GM12892 (cell line): ENCODE measurements at places on chromosomes 4 and X.

- DNase-seq = no peak
Observed at GRCh38 chr4:93182722-93183121, 645.8 kb upstream of the ATOH1 start.

GRCh38 chr4:81881855-81882621 is 410.3 kb upstream of the RASGEF1B start:
- no peak for DNase-seq

DNA sequence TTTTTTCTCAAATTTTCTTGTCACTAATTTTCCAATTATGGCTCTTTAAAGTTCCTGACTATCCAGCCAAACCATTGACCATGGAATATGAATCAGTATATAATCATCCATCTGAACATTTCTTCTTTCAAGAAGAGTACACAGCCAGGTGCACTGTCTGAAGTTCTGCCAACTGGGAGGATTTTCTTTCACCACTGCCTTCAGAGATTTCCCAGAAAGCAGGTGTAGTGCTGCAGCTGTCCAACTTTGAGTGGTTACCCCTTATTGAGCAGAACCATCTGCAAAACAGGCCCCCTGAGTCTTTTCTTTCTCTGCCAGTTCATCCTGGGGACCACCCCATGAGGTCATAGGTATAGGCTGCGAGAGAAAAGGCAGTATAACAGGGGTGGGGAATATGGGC is 1213.2 kb downstream of the RAPGEF2 start:
- DNase-seq = no peak

DNA sequence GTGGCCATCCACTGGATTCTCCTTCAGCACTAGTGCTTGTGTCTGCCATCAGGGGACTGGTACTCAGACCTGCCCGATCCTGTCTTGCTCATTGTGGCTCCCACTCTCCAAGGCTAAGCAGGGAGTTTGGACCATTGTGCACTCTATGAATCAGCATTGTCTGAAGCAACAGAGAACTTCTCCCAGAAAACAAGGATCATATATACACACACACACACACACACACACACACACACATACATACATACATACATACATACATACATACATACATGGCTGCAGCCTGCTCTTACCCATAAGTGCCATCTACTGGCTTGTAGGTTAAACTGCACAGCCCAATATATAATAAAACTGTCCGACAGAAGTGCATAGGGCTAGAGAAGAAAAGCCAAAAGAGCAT is 345.3 kb upstream of the LCORL start:
- DNase-seq = no peak

DNA sequence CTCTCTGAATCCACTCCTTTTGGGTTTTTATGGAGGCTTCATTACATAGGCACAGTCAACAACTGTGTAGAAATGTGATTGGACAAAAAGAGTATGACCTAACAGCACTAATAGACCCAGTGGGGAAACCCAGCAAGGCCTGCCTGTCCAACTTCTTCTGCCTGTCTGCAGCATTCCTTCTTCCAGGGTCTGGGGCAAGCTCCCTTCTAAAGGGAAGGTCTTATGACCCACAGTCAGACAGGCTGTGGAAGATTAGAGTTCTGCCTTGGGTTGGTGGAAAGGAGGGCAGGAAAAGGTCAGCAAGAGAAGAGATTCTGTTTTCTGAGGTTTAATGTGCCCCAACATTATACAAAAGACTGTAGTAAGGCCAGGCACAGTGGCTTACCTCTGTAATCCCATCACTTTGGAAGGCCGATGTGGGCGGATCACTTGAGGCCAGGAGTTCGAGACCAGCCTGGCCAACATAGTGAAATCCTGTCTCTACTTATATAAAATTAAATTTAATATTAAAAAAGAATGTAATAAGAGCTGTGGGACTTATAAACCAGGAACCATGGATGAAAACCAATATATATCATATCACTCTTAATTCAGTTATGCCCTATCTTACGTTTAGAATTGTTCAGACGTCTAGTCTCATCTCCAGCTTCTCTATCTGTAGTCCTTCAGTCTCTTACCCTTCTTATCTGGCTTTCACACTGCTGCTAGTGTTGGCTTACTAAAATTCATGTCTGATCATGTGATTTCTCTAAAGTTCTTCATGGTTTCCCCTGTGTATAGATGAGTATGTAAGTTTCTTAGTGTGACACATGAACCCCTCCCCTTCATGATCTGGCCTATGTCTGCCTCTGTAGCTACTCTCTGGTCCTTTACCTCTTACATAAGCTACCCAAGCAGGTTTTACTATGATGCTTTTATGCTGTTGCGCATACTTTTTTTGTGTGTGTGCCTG is 6.2 kb downstream of the CLCN3 start:
- DNase-seq = no peak

DNA sequence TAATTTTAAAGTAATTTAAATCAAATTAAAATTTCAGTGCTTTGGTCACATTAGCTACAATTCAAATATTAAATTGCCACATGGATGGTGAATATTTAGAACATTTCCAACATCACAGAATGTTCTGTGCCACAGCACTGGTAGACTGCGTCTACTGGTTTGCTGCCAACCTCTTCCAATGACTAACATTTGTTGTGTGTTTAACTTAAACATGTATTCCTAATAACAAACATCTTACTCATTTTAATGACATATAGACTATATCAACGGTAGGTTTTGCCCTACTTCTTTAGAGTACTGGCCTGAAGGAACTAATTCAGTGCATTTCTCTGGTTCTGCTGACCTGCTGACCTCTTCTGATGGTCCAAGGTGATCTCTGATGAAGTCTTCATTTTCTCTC is 157.6 kb downstream of the DCK start:
- no peak for DNase-seq

DNA sequence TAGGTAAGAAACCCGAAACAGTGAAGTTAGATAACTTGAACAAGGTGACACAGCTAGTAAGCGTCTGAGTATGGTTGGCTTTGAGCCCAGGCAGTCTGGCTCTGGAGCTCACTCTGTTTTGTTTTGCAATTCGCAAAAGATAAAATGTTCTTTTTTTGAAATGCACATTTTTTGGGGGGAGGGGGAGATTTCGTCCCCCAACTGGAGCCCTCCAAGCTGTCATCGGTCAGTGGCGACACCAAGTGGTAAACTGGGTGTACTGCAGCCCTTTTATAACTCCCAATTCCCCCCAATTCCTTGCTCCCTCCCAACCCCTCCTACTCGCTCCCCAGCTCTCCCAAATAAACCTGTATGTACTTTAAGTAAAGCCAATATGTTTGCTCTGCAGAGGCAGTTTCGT is 2.8 kb upstream of the CLCN5 start:
- DNase-seq = no peak

- DNase-seq = no peak
Observed at GRCh38 chr4:178309890-178310289, 867.7 kb upstream of the AGA start.

DNA sequence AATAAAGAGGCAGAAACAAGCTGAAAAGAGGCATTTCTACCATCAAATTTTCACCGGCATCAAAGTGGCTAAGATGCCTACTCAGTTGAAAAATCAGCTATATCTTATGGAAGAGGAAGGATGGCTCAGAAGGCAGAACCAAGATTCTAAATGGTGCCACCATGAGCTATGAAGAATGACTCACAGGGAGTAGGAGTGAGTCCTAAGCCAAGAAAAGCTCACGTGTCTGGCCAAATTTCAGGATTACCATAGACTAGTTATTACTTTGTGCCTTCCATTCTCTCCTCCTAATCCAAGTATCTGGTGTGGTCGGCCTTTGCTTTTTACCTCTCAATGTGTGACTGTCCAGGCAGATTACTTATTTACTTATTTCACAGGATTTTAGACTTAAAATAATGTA is 54.8 kb downstream of the BMP3 start:
- no peak for DNase-seq

DNA sequence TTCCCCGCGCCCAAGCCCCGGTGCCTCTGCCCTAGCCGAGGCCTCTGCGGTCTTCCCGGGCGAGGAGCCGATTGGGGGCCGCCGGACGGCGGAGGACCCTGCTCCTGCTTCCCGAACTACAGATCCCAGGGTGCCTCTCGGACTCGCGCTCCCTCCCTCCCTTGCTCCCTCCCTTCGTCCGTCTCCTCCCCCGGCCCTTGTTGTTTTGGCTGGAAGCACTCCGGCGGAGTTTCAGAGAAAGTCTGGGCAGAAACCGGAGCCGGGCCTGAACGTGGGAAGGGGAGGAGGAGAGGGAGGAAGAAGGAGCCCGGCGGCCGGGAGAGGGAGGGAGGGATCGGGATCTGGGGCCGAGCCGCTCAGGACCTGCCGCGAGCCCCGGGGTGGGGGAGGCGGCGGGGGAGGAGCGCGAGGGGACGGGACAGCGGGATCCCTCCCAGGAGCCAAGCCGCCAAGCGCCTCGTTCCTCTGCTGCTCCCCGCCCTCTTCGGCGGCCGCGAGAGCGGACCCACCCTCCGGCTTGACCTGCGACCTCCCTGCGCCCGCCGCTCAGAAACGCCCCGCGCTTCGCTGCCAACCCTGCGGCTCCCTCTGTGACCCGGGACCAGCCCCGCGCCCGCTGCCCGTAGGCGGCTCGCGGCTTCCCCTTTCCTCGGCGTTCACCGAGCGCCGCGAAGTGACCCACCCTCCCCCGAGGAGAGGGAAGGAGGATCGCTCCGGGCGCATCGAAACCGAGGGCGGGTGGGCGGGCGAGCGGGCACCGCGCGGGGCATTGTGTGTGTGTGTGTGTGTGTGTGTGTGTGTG is 496 bp upstream of the GAB1 start:
- DNase-seq = peak; percentile 35

- DNase-seq = no peak
Observed at GRCh38 chr4:156101571-156101970, 147.9 kb upstream of the CTSO start.

DNA sequence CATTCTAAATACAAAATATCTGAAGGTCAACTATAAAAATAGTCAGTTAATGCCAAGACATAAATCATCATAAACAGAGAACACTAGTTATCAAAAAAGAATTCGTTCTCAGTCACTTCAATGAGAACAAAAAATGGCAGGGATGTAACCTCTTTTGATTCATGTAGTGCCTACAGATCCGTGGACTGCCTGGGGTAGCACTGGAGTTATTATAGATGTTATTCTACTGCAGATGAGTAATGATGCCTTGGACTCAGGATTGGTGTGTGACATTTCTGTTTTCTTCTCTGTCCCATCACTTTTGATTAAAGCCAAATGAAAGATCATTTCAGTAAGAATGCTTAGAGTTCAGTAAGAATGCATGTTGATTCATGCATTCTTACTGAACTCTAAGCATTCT is 440.4 kb downstream of the FAM133A start:
- DNase-seq = no peak

- DNase-seq = no peak
Observed at GRCh38 chr4:89299153-89299791, 8.3 kb downstream of the GPRIN3 start.

GRCh38 chr4:118265312-118266144 is 87.3 kb downstream of the PRSS12 start:
- DNase-seq = no peak

DNA sequence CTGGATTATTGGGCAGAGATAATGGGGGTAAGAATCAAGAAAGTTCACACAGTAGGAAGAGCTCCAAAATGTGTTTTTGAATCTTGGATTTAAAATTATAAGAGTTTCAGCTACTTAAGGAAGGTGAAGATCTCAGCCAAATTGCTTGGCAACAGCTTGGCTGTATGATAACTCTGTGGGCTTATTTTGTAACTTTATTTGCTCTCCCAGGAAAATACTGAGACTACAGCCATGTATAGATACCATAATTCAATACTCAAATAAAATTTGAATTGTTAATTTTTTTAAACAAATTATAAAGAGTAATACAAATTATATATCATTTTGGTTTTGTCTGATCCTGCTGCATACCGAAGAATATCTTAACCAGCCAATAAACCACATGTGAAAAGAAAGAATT is 129.5 kb upstream of the INPP4B start:
- no peak for DNase-seq

- DNase-seq = no peak
Observed at GRCh38 chr4:155094201-155094820, 114.1 kb upstream of the NPY2R start.

GRCh38 chr4:7876201-7876875 is 63.3 kb downstream of the AFAP1 start:
- no peak for DNase-seq

DNA sequence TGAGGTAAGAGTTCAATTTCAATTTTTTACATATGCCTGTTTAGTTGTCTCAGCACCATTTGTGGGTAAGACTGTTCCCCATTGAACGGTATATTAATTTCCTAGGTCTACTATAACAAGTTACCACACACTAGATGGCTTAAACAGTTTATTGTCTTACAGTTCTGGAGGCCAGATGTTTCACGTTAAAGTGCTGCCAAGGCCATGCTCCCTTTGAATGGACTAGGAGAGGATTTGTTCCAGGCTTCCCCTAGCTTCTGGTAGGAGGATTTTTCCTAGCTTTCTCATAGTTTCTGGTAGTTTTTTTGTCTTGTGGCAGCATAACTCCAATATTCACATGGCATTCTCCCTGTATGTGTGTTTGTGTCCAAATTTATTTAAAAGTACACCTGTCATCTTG is 149.3 kb upstream of the CYSLTR1 start:
- DNase-seq = no peak

DNA sequence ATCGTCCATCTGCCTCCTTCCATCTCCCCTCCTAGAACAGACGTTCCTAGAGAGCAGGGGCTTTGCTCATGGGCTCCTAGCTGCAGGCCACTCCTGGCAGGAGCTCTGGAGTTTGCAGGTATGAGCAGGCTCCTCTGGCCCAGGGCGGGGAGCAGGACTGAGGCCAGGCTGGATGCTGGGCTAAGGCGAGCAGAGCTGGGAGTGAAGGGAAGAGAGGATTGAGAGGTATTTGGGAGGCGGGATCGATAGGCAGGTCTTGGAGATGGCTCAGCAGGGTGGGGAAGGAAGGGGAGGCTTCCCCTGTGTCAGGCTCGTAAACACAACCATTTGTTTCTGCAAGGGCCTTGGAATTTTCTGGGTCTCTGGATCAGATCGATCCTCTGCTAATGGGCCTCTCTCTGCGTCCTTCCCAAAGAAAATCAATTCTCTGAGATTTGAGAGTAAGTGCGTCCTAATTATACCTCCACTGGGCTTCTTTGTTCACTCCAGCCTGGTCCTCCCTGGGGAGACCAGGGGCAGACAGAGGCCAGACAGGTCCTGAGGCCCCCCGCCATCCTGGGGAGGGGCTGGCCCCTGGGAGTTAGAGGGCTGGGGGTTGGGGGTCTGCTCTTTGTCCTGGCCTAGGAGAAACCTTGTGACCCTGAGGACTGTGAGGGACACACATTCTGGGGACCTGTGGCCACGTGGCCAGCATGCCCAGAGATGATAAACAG is 94.8 kb upstream of the PSAPL1 start:
- DNase-seq = no peak

DNA sequence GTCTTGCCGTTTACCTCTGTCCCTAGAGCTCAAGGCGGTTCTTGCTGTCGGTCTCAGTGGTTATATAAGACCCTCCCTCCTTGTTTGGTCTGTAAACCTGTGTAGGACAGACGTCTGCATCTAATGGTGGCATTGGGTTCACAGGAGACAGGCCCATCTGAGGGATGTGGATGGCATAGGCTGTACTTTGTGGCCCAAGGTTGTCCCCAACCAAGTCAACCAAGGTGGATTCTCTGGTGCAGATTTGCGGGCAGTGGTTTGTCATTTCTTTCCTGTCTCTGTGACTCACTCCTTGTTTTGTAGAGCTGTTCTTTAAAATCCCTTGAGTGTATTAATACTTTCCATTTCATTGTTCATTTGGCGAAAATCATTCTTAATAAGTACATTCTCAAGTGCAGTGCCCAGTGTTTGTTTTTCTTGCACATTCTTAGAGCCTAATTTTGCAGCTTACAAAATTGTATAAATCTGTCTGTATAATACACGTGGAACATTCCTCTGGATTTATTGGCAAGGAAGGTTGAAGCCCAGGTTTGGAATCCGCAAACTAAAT is 68.0 kb upstream of the TLR2 start:
- DNase-seq = no peak
